ENCODE measurements at places on chromosomes 5 and 9.

GRCh38 chr5:72882989-72883388 lies 66.5 kb downstream of the TNPO1 start:
- DNase-seq: no peak

GRCh38 chr5:56311306-56311905 lies 78.3 kb upstream of the ANKRD55 start:
- no peak for DNase-seq

GRCh38 chr9:131289301-131290035 lies at the start of gene PLPP7:
Gene PLPP7, plus strand, starts transcription at chr9:131289723. Its CDS starts 275 bp downstream, at chr9:131289998.
- DNase-seq: no peak

DNA sequence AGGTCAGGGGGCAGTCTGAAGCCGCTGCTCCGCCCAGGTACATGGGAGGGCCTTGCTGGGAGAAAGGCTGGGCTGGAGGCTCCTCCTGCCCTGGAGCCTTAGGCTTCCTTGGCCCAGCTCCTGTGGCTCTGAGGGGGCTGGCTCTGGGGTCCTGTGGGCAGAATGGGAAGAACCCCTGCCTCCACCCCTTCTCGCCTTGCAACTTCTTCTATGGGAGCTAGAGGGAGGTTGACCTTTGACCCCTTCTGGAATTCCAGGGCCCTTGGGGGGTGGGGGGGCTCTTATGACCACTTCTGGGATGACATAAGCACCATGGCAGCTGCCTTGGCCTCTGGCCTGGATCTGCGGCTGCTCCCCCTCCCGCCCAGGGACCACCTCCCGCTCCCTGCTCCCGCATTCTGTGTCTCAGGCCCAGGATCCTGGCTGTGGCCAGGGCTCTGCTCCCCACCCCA lies 32.2 kb downstream of the IER5L start:
- DNase-seq: no peak

DNA sequence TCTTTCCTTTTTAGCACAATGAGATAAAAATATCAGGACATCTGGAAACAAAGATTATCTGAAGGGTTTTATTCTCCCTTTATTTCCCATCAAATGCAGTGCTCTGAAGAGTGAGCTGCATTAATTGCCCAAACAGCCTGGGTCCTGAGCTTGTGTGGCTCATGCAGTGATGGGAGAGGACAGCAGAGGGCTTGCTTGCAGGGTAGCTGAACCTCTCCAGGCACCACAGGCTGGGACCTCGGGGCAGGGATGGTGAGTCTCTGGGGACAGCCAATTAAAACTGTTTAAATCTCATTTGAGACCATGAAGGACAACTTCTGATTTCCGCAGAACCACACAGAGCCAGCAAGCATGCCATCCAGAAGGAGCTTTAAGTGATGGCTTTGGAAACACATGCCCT lies 71.2 kb downstream of the PLAC8L1 start:
- no peak for DNase-seq

GRCh38 chr5:38467353-38468040 lies 88.9 kb downstream of the LIFR start:
- DNase-seq: no peak

GRCh38 chr5:147746986-147747385 lies 35.5 kb downstream of the JAKMIP2 start:
- DNase-seq: no peak

GRCh38 chr9:132560616-132561202 lies 21.7 kb upstream of the BARHL1 start:
- DNase-seq: no peak

- no peak for DNase-seq
Observed at GRCh38 chr5:36575361-36575781, 31.0 kb upstream of the SLC1A3 start.

- DNase-seq: no peak
Observed at GRCh38 chr5:144368556-144368955, 197.9 kb downstream of the KCTD16 start.

- no peak for DNase-seq
Observed at GRCh38 chr5:77550406-77550805, 58.3 kb upstream of the WDR41 start.

DNA sequence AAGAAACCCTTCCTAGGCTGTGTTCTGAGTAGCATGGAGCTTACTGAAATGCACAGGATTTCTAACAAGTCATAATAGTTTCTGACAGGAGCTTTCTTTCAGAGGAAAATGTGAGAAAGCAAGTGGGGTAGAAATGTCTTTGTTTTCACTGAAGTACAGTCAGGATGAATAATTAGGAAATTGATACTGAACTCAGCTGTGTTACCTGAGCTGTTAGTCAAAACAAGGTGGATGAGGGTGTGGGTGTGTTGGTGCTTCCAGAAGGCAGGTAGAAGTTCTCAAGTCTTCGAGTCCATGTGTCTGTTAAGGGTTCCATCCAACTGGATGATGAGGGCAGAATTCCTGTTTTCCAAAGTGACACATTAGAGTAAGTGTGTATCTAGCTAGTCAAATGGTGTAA lies 122.4 kb downstream of the BASP1 start:
- no peak for DNase-seq

- no peak for DNase-seq
Observed at GRCh38 chr9:118962426-118962825, 406.8 kb downstream of the BRINP1 start.

DNA sequence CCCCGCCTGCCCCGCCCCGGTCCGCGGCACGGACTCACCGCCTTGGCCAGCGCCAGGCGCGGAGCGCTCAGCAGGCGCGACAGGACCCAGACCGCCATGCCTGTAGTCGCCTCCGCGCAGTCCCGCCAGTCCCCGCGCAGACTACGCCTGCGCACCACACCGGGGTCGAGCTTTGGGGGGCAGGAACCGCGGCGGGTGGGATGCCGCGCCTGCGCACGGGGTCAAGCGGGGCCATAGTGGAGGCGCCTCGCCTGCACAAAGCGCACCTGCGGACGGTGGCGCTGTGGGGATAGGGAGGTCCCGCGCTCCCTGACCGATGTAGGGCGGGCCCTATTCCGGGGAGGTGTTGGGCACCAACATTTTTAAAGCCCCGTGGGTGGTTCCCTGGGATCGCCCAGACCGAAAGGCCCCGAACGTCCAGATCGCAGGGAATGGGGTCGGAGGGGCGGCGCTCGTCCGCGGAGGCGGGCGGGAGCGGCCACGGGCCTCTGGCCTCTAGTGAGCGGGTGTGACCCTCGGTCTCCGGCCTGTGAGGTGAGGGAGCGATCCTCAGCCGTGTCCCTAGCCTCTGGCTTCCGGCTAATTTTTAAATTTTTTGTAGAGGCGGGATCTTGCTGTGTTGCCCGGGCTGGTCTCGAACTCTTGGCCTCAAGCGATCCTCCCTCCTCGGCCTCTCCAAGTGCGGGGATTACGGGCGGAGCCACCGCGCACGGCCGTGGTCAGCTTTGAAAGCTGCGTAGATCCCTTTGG lies 70.8 kb upstream of the LPCAT1 start:
- DNase-seq: peak; percentile 53

GRCh38 chr9:133474215-133474614 lies 4.7 kb downstream of the SLC2A6 start:
- no peak for DNase-seq

DNA sequence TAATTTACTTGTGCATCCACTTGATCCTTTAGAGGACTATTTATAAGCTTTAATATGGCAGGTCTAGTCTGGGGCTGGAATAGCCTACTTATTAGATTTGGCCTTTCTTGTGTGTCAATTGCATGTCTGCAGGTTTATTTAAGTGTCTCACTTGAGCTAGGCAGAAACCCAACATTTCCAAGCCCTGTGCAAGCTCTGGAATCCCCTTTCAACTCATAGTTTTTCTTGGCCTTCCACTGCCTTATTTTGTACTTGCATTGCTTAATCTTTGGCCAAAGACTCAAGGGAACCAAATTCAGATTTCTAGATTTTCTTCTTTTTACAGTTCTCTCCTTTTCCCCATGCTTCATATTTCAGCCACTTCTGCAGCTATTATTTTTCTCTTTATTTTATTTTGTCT lies 102.4 kb upstream of the RFX3 start:
- DNase-seq: no peak

DNA sequence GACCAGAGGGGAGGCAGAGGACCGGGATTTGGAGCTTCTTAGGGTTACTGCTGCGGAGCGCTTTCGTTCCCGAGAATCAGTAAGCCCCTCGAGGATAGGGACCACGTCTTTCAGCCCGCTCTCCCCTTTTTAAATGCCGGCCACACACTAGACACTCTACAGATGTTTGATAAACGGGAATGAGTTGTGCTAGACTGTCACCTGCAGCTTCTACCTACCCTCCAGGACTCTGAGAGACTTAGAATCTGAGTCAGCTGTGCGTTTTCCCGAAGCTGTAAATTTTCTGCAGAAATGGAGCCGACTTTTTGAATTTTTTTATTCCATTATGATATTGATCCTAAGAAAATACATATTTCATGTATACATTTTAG lies 670 bp downstream of the CCDC171 start:
- DNase-seq: no peak

GRCh38 chr5:138352071-138352721 lies at the start of gene KDM3B:
Gene KDM3B, plus strand, starts transcription at chr5:138352685. Its CDS starts 111 bp downstream, at chr5:138352796.
- DNase-seq: peak; percentile 94

- no peak for DNase-seq
Observed at GRCh38 chr5:53456366-53456765, 24.1 kb upstream of the FST start.

- DNase-seq: peak; percentile 29
Observed at GRCh38 chr5:154197801-154198491, 7.4 kb downstream of the GALNT10 start.

- no peak for DNase-seq
Observed at GRCh38 chr9:131140112-131140511, 14.7 kb downstream of the NUP214 start.

GRCh38 chr5:26569241-26569928 lies 469.0 kb downstream of the CDH9 start:
- no peak for DNase-seq

GRCh38 chr9:13267743-13268142 lies 11.7 kb downstream of the MPDZ start:
- no peak for DNase-seq

- DNase-seq: peak; percentile 61
Observed at GRCh38 chr5:137888863-137889759, at the start of gene PKD2L2. Gene PKD2L2, plus strand, starts transcription at chr5:137889457. Its CDS starts 35 bp downstream, at chr5:137889492.

DNA sequence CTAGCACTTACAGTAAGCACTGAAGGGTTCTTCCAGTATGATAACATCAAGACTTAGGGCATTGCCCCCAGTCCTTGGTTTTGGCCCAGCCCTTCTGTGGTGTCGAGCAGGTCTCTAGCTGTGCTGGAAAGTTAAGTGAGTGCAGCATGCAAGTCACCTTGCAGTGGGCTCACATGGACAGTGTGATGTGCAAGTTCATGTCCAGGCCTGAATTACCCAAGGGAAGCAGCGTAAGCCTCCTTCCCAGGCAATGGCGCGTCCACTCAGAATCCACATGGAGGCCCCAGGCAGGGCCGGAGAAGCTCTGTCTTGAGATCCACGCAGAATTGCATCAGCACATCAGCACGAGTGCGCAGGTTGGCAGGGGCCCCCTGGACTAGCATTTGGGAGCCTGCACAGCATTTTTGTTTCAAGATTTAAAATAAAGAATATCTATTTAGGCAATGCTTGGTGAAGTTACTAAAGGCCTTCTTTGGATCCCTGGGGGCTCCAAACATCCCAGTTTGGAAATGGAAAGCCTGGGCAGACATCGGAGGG lies 108.4 kb upstream of the ALDH1B1 start:
- DNase-seq: no peak

DNA sequence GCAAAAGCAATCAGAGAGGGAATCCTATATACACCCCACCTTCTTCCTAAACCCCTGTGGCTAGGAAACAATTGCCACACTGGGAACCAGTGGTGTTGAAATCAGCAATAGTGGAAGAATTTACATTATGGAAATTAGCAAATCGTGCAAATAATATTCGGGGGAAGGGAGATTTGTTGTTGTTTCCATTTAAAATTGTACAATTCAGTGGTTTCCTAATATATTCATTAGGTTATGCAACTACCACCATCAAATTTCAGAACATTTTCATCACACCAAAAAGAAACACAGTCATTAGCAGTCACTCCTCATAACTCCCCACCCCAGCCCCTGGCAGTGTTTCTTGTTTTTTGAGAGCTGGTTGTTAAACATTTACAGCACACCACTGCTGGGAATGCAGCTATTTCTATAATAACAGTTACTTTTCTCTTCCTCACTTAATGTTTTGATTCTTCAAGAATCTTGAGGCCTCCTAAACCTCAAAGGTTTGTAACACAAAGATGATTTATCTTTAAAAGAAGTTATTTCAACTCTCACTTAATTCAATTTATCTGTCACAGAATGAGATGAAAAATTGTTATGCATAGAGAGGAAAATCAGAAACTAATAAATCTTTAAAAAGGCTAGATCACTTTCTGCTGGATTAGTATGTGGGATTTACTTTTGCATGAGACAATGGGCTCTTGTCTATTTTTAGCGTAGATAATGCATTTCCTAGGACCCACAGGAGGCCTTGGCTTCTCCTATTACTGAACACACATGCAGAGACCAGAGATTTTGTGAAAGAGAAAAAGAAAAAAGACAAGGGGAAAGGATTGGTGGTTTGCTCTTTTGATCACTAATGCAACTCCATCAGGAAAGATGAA lies 91.8 kb upstream of the DAPK1 start:
- no peak for DNase-seq

DNA sequence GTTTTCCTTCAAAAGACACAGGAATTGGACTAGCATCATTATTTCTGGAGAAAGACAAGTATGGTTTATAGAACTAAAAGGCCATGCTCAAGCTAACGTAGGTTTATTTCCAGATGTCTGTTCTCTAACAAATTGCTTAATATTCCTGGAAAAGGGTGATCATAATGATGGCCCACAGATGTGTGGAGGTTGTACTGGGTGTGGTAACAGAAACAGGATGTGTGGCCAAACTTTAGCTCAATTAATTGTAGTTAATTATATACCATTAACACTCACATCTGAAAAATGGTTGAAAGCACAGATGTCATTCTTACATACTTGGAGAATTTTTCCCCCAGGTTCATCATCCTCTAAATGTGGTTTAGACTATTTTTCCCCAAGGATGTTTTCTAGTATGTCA lies 292.7 kb upstream of the RASA1 start:
- DNase-seq: no peak

GRCh38 chr9:65449423-65449822 lies 164.4 kb upstream of the FOXD4L5 start:
- no peak for DNase-seq

- no peak for DNase-seq
Observed at GRCh38 chr5:17238521-17239041, 21.1 kb downstream of the BASP1 start.

DNA sequence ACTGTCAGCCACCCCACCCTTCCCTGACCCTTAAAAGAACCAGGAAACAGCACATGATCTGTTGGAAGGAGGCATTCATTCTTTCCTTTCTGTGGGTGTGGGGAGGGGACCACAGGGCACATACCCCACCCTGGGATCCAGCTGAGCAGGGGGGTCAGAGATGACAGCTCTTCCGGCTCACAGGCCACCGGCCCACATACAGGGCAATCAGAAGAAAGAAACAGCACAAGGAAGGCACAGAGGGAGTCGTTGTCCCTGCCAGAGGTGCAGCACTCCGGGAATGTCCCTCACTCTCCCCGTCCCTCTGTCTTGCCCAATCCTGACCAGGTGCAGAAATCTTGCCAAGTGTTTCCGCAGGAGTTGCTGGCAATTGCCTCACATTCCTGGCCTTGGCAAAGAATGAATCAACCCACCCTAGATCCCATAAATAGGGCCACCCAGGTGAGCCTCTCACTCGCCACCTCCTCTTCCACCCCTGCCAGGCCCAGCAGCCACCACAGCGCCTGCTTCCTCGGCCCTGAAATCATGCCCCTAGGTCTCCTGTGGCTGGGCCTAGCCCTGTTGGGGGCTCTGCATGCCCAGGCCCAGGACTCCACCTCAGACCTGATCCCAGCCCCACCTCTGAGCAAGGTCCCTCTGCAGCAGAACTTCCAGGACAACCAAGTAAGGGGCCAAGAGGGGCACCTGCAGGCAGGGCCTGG lies at the start of gene LCN2:
LCN2 (plus strand) TSS at position 453 of the 701 bp plus-strand sequence; CDS start at position 526, 73 bp downstream.
- DNase-seq: no peak
